ELF-1 (cell line): ENCODE measurements at places on chromosomes 1 and 21.
A peak's percentile ranks its signal among the peaks of the same experiment; 100 is the strongest.

DNA sequence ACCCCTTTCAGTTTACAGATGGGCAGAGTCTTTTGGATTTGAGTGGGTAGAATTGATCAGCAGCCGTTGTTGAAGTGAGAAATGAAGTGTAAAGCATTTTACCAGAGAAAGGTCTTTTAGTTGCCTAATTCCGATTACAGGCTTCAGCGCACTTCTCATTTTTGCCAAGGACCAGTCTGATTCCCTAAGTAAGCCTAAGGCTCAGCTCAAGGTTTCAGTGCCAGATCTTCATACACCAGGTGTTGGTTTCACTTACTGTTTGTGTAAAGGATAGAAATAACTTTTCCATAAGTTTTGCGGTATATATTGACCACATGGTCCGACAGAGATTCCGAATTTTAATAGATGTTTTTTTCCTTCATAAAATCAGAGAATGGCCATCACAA, 83.9 kb upstream of the BMP8A start:
- DNase-seq: no peak

- DNase-seq: no peak
Observed at GRCh38 chr1:116847688-116848531, 61.8 kb upstream of the PTGFRN start.

GRCh38 chr1:43354936-43355335, 3.8 kb upstream of the CDC20 start:
- DNase-seq: no peak

- no peak for DNase-seq
Observed at GRCh38 chr1:65330021-65330420, 20.7 kb downstream of the DNAJC6 start.

GRCh38 chr1:63740432-63740831, 33.4 kb upstream of the ROR1 start:
- no peak for DNase-seq

DNA sequence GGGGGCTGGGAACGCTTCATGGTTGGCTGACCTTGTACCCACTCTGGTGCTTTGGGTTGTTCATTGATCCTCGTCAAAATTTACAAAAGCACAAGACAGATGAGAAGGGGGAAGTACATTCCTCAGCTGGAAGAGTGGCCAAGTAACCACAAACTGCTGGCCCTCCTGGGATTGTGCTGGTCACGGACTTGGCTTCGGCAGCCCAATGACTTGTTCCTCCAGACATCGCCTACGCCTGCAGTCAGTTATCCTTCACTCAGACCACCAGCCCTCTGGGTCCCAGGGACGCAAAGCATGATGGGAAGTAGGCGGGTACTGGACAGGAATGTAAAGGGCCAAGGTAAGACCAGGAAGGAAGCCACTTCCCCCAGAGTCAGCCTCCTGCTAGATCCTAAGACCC, 53.1 kb downstream of the LMX1A start:
- no peak for DNase-seq

DNA sequence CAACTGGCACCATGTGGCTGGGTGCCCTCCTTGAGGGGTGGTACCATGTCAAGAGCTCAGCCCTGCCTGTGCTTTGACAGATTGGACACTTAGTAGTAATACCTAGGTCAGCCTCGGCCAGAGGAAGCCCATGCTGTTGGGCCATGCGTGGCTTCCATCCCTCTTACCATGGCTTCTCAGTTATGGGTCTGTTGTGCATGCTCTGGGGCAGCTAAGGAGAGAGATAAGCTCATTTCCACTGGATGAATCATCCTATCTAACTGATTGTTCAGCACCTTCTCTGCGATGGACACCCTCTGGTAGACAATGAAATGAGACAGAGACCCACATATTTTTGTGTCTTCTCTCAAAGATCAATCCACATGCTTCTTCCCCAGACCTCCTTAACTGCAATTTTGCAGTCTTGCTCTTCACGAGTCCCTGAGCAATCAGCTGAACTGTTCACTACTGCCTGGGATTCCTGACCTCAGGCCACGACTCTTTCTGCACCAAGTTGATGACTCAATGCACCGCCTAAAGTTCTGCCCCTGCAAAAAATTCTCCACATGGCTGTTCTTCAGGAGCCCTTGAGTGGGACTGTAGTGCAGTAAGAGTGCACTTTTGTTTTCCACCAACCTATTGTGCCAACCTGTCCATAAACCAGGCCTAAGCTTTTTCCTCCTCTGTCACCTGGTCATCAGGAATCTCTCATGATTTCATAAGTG, 6.9 kb upstream of the TRIM62 start:
- DNase-seq: peak; percentile 28

DNA sequence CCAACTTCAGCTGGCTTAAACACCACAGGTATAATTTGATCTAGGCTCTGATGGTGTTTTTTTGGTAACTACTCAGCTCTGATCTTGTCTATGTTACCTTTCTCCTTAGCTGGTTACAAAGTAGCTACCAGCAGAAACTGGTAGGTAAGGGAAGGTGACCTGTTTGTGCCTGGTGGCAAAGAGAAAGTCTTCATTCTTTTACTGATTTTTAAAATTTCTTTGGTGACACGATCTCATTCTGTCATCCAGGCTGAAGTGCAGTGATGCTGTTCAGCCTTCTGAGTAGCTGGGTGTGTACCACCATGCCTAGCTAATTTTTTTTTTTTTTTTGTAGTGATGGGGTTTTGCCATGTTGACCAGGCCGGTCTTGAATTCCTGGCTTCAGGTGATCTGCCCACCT, 62.4 kb downstream of the RABGAP1L start:
- no peak for DNase-seq
